Stimulated activated CD8-positive, alpha-beta memory T cell treated with anti-CD3 and anti-CD28 coated beads, Interleukin-7, amount 100 ng/mL, for 48 hours (primary cell): ENCODE measurements at places on chromosomes 13 and 19.

DNA sequence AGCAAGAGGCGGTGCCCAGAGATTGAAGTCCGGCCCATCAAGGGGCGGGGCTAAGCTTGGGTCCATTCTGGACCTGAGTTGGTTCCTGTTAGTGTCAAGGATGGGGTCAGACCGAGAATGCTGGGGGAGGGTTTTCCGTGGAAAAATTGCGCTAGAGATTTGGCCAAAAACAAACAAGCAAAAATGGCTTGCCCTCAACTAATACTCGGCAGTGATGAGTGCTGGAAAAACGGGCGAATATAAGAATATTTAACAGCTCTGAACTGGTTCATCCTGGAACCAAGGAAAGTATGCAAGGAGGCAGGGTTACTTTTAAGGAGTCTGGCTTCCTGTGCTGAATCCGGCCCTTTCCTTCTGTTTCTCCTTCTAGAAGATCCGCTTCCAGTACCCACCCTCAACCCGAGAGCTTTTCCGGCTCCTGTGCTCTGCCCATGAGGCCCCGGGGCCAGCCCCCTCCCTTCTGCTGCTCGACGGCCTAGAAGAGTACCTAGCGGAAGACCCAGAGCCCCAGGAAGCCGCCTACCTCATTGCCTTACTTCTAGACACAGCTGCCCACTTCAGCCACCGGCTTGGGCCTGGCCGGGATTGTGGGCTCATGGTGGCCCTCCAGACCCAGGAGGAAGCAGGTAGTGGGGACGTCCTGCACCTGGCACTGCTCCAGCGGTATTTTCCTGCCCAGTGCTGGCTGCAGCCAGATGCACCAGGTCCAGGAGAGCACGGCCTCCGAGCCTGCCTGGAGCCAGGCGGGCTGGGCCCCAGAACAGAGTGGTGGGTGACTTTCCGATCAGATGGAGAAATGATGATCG is 880 bp downstream of the SWSAP1 start:
- DNase-seq, result no peak

DNA sequence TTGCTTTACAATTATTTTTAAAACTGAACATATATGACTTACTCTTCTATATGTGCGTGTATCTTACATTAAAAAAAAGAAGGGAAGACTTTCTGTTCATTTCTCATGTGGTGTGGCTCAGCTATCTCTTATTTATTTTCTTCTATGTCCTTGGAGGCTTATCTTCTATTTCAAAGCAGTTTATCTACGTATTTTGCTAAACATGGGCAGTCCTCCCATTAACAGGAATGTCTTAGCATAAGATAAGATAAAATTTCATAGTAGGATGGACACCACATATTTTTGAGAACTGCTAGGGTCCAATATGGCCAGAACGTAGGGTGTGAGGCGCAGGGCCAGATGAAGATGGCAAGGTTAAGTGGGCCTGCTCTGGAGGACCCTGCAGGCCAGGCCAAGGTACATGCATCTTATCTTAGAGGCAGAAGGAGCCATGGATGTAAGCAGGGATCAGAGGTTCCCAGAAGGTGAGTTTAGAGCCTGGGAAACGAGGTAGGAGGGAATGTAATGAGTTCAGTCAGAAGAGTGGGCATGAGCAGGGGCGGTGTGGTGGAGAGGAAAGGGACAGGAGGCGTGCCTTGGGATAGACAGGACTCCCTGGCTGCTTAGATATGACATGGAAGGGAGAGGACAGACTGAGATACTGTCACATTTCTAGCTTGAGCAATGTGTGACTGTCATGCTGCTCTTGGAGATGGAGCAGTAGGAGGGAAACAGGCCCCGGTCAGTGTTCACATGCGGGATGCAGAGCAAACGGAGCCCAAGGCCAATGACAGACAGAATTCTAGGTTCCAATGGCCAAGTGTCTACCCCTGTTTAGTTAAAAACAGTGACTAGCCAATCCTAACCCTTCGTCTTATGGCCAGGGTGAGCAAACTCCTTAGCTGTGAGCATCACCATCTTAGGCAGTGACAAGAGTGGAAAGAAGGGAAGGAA is 68.6 kb upstream of the MEDAG start:
- no peak for DNase-seq

DNA sequence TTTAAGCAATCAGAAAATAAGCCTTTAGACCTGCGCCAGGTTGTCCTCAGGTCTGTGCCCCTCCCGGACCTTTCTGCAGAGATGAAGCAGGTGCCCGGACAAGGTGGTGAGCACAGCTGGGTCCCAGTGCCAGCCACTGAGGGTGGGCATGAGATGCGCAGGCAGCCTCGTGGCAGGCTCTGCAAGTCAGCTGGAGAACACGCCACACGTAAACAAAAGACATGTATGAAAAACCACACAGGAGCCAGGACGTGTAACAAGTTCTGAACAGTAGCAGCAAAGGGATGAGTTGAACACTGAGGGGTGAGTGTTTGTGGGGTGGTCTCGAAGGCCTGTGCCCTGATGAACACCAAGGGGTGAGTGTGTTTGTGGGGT is 68.8 kb upstream of the MCF2L start:
- no peak for DNase-seq

- no peak for DNase-seq
Observed at GRCh38 chr19:45613926-45614725, 12.1 kb upstream of the GPR4 start.

DNA sequence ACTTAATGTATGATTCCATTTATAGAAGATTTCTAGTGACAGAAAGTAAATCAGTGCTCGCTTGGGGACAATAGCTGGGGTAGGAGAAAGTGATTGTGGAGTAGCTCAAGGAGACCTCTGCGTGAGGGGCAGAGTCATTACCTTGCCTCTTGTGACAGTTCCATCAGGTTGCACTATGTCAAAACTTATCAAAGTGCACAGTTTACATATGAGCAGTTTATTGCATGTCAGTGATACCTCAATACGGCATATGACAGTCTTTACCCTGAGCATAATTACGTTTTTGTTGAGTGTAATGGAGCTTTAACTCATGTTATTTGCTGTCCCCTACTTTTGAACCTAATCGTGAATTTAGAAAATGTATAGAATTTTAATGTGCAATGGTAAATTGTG is 15.0 kb downstream of the ARHGEF7 start:
- DNase-seq, result no peak

GRCh38 chr13:59450229-59450628 is 713.5 kb downstream of the DIAPH3 start:
- DNase-seq, result no peak
